PC-9 (cell line): ENCODE measurements at places on chromosomes 3 and 15. TPM values are rescaled to one million over a fixed set of nuclear protein-coding genes. Genes with fewer than 3 reads are reported as not detected.

DNA sequence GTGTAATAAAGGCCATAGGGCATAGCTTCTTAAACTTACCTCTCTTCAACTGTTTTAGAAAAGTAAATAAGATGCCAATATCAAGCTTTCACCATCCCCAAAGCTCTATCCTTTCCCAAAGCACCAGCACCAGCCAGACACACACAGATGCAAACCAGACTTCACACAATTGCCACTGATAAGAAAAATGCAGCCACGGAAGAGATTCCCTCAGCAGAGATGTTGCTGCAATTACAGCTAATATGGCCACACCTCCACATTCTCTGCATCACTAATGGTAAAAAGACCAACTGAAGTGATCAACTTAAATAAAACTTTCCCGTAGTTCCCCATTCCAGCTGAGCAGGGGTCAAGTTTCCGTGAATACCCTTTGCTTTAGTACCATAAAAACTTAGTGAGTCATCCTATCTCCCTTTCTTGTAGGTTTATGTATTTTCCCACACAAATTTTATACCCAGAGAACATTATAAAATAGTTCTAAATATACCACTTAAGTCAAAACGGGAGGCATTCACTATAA, 64.4 kb downstream of the SLC9A9 start:
- no peak for DNase-seq

- DNase-seq = peak; percentile 5
These were observed 188.9 kb upstream of the MEIS2 start for GRCh38 chr15:37289109-37289765.

- no peak for DNase-seq
These were observed 8.6 kb downstream of the NCEH1 start for GRCh38 chr3:172702256-172702655.

- no peak for DNase-seq
These were observed 219.1 kb downstream of the ZNF385D start for GRCh38 chr3:21531909-21532308.

- DNase-seq = peak; percentile 68
These were observed 177.6 kb upstream of the BCL6 start for GRCh38 chr3:187922704-187923416.

GRCh38 chr15:23497710-23498111, 50.7 kb upstream of the GOLGA6L2 start:
- DNase-seq = peak; percentile 9

DNA sequence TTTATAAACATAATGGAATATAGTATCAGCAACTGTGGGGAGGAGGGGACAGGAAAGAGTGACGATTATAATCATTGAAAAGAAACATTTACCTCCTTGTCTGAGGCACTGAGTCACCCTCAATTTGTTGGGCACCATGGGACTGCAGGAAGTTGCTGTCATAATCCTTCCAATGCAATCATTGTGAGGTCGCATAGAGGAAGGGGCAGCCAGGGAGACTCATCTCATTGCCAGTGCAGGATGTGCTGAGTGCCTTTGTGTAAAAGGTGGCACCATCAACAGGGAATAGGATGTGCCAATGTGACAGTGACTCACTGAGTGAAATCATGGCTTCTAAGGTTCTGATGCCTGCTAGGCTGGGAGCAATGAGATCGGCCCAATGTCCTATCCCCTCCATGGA, 300.4 kb upstream of the ADAMTS9 start:
- peak; percentile 67 for DNase-seq

DNA sequence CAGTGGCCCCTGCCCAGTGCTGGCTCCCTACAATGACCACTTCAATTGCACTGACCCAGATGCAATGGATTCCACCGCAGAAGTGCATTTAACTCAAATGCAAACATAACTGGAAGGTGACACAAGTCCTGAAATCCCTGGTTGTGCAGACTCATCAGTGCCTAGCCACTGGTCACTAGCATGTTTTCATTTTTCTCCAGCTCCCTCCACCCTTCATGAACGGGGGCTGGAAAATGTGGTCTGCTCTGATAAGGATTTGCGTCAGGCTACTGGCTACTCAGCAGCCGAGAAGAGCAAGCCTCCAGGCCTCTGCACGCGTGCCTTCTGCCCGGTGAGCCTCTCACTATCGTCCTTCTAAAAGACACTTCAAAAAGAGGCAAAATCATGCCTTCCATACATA, 27.4 kb upstream of the FURIN start:
- no peak for DNase-seq

- DNase-seq = peak; percentile 41
These were observed 114.3 kb downstream of the NAALADL2 start for GRCh38 chr3:174973465-174973864.

GRCh38 chr3:179000659-179001058, 71.0 kb downstream of the ZMAT3 start:
- no peak for DNase-seq

DNA sequence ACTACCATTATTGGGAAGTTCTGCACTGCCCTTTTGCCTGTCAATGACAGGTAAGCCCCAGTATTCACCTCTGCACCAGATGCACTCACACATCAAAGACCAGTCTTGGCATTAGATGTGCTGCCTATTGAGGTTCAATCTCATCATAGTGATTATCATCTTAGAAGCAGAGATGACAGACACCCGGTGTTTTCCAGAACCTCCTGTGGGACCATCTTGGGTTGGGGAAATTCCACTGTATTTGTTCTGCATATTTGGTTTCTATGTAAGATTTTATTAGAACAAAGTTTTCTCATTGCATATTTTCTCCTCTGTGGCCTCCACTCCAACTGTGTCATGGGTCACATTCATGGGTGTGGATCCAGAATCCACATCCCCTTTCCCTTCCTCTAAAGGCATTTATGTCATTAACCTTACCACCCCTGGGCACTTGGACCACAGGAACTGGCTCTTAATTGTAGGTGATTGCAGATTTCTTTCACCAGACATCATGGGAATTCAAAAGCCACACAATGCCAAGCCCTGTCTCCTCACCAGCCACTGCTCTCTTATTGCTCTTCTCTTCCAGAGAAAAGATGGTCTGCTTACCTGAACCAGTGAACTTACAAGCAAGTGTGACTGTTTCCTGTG, 31.2 kb downstream of the PLA1A start:
- DNase-seq = peak; percentile 53

DNA sequence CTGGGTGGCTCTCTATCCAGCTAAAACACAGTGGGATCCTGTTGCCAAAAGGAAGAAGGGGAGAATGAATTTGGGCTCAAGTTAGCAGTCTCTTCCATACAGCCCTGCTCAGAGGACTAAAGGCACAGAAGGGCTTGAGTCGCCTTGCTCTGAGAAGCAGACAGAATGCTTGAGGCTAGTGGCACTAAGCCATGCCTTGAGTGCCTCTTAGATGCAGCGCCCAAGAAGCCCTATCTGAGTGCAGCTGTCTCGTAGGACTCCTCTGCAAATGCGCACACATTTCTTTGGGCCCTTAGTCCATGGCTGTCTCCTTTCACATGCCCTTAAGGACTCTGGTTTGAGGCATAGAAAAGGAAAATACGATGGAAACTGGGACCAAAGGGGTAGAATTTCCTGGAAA, 211.3 kb upstream of the CHRM5 start:
- no peak for DNase-seq

DNA sequence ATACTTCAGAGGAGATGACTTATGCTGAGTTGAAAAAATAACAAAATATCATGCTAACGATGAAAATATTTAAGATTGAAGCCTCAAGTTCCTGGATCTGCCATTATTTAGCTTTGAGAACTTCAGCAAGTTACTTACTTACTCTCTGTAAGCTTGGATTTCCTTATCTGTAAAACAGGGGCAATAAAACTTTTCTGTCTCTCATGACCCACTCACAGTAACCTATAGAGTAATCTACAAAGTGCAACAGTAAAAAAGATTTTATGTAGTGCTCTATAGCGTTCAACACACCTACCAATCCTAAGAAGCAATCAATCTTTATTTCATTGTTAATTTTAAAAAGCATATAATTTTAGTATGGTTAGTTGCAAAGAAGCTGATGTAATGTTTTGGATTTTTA, 478.6 kb downstream of the ZIC1 start:
- no peak for DNase-seq

DNA sequence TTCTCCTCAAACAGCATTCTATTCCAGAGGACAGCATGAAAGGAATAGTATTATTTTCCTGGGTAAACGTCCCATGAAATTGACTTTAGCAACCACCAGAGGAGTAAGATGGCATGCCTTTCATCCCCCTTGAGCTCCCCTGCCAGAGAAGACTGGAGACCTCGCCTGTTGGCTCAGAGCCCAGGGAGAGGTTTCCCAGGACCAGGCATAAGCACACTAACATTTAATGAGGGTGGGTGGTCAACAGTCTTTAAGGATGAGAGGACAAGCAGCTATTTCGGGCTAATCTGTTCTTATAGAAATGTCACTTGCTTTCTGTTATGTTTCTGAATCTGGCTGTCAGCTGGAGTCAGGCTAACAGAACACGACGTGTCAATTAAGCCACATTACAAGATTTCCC, 390.5 kb downstream of the GABRG3 start:
- no peak for DNase-seq

GRCh38 chr3:151856118-151856517, 17.3 kb upstream of the SUCNR1 start:
- DNase-seq = peak; percentile 47

Gene FANCD2
- 35.7 and 52.2 TPM in 2 replicates for total RNA-seq

Gene IGSF10
- 0.25 and 0.55 TPM in 2 replicates for total RNA-seq

Gene SLC24A5
- not detected in 2 replicates for total RNA-seq

Gene GPD1L
- 10.3 and 11.2 TPM in 2 replicates for total RNA-seq

Gene TNFSF10
- 18.3 and 21.4 TPM in 2 replicates for total RNA-seq

Gene ALG3
- total RNA-seq = 81.1 and 95.1 TPM in 2 replicates

Gene SLC6A6
- 84.9 and 122 TPM in 2 replicates for total RNA-seq

Gene GJD2
- not detected in 2 replicates for total RNA-seq
